ENCODE measurements at places on chromosomes 7 and 10.

DNA sequence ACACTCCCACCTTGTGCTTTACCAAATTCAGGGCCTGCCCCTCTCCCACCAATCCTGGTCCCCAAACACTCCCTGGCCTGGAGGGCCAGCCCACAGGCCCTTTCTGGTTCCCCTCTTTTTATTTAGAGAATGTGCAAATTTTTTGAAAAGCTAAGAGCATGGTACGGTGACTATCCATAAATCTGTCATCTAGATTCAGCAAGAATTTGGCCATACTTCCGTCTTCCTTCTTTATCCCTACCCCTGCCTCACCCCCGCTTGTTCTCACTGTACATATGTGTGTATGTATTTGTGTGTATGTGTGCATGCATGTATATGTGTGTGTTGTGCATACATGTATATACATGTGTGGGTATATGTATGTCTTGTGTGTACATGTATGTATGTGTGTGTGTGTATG is 8.1 kb upstream of the TBRG4 start:
- no peak for DNase-seq

DNA sequence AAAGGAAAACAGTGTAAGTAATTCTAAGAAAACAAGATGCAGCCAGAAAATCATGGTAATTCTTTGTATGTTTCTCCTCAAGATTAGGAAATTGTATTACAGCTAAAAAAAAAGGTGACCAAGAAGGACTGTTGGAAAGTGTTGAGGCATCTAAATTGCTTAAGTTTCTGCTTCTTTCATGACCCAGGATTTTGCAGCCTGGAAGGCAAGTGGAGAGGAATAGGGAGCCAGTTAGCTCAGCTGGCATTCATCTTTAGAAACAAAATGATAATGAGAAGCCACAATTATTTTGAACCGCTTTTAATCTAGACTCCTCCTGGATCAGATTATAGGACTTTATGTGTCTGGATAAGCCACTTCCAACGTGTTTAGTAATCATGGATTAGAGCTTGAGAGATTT is 56.8 kb upstream of the TMEM229A start:
- no peak for DNase-seq

DNA sequence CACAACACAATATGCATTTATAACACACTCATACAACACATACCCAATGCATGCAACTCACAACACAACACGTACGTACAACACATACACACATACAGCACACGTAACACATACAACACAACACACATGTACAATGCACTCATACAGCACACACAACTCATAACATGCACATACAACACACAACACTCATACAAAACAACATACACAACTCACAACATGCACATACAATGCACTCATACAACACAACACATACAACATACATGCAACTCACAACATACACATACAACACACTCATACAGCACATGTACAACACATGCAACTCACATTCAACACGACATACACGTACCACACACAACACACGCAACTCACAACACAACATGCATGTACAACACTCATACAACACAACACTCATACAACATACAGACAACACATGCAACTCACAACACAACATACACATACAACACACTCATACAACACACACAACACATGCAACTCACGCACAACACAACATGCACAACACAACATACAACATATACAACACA is 21.8 kb downstream of the DIP2C start:
- DNase-seq: no peak

DNA sequence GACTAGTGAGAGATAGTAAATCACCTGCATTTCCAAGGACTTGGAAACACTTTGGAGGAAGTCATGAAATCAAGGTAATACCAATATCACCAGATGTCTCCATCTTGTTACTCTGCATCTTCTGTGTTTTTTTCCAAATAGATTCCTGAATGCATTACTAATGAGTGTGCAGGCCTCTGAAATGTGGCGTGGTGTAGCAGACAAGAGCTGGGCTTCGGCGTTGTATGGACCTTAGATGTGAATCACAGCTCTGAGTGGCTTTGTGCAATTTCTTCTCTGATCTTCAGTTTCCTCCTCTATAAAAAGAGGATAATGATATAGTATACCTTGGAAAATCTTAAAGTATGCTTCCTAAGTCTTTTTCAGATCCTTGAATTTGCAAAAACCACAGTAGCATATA is 9.6 kb upstream of the MYPN start:
- no peak for DNase-seq

DNA sequence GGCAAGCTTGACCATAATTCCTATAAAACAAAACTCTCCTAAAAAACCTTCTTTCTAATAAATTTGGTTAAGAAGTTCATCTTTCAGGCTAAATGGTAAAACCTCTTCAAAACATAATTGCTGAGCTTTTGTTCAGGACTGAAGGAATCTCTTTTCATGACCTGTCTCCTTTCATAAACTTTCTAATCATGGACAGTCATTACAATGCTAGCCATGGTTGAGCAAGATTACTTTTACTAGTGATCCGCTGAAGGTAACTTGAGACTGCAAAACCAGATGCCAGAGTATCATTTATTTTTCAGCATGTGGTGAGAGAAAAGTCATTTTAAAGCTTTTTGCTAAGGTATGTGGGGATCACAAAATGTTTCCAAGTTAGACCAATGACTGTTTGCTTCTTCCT is 186.4 kb upstream of the RHOBTB1 start:
- DNase-seq: no peak

- DNase-seq: no peak
These were observed 54.2 kb upstream of the GDF10 start for GRCh38 chr10:47245731-47246350.

DNA sequence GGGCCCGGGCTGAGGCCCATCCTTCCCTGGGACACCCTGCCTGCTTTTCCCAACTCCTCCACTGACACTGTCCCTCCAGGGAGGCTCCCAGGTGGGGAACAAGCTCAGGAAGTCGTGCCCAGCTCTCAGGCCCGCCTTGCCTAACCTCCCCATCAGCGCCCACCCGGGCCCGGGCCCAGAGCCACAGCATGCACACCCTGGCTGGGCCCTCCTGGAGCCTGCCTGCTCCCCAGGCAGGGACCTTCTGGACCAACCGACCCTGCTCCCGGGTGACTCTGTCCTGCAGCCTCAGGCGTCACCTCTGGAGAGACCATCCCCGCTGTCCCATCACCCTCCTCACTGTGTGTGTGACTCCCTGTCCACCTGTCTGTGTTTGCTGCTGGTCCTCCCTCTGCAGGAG is 1.8 kb upstream of the TMEM184A start:
- DNase-seq: no peak

GRCh38 chr7:7257899-7258692 is 75.8 kb downstream of the C1GALT1 start:
- no peak for DNase-seq

DNA sequence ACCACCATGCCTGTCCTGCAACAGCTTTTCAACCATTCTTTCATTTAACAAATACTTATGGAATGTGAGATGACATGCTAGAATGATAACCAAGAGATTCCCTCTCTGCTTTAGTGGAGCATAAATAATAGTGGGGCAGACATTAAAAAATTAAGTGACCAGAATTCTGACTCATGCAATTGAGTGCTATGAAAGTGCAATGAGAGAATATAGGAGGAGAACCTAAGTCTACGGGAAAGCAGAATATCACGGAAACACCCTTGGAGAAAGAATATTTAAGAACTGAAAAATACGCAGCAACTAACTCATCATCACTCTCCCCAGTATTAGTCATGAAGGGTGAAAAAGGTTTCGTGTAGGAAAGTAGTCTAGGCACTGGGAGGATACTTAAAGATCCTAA is 7.1 kb downstream of the KIF5B start:
- DNase-seq: no peak

- no peak for DNase-seq
These were observed 175.3 kb downstream of the MBL2 start for GRCh38 chr10:52597189-52597863.

- peak; percentile 56 for DNase-seq
These were observed 118.6 kb upstream of the CARD11 start for GRCh38 chr7:3162289-3162688.

DNA sequence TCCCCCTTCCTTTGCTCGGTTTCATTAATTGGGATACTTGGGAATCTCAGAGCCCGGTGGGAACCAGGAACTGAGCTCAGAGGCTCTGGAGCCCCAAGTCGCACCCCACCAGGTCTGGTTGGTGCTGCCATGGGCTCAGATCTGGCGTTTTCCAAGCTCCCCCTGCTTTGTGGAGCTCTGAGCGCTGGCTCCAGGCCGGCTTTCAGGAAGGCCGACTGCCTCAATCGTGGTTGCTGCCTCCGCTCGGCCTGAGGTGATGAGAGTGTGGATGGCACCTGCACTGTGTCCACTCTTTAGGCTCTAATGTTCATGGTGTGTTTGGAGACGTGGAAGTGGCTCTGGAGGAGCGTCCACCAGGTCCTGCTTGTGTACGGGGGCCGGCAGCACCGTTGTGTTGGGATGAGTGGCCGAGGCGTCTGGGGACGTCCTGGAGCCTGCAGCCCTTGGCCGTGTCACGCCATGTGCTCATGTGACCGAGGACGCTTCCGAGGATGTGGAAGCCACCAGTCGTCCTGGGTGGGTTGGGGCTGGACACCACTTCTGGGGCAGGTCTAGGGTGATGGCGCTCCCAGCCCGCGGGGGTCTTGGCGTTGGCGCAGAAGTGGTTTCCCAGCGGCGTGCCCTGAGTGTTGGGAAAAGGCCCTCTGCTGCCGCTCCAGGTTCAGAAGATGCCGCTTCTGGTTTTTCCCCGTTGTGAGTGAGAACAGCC is 8.2 kb downstream of the INPP5A start:
- no peak for DNase-seq

DNA sequence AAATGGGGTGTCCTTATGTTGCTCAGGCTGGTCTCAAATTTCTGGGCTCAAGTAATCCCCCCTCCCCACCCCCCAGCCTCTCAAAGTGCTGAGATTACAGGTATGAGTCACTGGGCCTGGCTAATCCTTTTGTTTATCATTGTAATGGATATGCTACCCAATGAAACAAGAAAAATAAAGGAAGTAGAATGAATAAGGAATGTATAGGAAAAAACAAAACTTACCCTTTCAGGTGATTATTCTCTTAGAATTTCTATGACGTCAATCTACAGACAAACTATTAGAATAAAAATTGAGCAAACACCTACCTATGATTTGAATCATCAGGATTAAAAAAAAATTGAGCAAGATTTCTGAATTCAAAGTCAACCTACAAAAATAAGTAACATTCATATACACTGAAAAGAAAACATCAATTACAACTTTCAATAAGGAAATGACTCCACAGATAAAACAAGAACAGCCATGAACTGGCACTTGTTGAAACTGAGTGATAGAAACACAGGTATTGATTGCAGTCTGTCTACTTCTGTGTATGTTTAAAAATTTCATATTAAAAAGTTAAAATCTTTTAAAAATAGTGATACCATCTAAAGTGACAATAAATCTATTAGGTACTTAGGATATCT is 12.2 kb downstream of the ADAM12 start:
- DNase-seq: no peak

- no peak for DNase-seq
These were observed 47.5 kb downstream of the FAM53B start for GRCh38 chr10:124696446-124697392.

- DNase-seq: no peak
These were observed 66.5 kb downstream of the CLRN3 start for GRCh38 chr10:127826154-127826725.

- DNase-seq: peak; percentile 22
These were observed at the start of gene CDH23 for GRCh38 chr10:71396711-71397295. Gene CDH23, plus strand, starts transcription at chr10:71396920. Its CDS starts 42,912 bp downstream, at chr10:71439832.
